ENCODE measurements at places on chromosomes 1 and 21.
A peak's percentile ranks its signal among the peaks of the same experiment; 100 is the strongest.

DNA sequence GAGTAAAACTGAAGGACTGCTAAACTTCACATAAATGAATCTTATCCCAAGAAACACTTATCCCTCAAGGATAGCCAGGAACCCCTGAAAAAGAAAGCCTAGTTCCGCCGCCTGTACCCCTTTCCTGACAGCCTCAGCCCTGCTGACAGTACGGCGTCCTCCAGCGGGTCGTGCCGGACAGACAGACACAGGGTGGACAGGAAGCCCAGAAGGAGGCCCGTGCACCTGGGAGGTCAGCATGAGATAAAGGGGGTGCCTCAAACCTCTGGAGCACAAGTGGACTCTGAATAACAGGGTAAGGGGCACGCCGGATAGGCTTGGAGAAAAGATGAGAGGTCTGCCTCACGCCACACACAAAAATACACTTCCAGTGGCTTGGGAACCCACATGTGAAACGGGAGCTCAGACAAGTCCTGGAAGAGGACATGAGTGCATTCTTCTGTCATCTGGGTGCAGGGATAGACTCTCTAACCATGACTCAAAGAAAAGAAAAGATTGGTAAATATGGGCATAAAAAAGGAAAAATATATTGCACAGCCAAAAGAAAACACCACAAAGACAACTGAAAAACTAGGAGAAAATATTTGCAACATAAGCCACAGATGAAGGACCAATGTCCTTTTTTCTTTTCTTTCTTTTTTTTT, 17.3 kb upstream of the ADARB1 start:
- H3K36me3 ChIP-seq: no peaks in the 10 kb centered on the region
- no peak overlapping the region for H3K4me3 ChIP-seq
- H3K27me3 ChIP-seq: no peaks in the 10 kb centered on the region
- no peak for DNase-seq
- H3K4me1 ChIP-seq: no peaks in the 10 kb centered on the region
- H3K27ac ChIP-seq: no peak overlapping the region

DNA sequence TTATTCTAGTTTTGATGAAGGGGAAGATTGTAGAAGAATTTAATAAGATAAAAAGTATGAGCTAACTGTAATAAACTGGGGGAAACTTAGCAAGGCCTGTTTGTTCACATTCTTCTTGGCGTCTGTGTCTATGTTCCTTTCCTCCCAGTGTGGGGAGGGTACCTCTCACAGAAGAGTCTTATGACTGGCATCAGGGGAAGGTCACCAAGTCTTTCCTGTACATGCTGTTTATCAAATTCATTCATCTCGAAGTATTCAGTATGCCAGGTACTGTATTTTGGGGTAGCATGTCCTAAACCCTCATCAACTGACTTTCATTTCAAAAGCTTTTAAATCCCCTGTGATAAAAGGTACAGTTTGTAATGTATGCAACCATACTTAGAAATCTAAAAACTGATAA, 78.4 kb downstream of the HS2ST1 start:
- no peaks in the 10 kb centered on the region for H3K27me3 ChIP-seq
- no peak overlapping the region for H3K27ac ChIP-seq
- H3K4me1 ChIP-seq: peaks cover 9% of the 10 kb centered on the region
- H3K4me3 ChIP-seq: no peak overlapping the region
- DNase-seq: no peak

- no peak overlapping the region for H3K4me3 ChIP-seq
- H3K4me1 ChIP-seq: peaks cover 31% of the 10 kb centered on the region
- no peak for DNase-seq
- peak overlapping the region; percentile 96 for H3K27ac ChIP-seq
- H3K27me3 ChIP-seq: no peaks in the 10 kb centered on the region
- H3K36me3 ChIP-seq: no peaks in the 10 kb centered on the region
Observed at GRCh38 chr1:208222376-208223126, 21.6 kb downstream of the PLXNA2 start.

DNA sequence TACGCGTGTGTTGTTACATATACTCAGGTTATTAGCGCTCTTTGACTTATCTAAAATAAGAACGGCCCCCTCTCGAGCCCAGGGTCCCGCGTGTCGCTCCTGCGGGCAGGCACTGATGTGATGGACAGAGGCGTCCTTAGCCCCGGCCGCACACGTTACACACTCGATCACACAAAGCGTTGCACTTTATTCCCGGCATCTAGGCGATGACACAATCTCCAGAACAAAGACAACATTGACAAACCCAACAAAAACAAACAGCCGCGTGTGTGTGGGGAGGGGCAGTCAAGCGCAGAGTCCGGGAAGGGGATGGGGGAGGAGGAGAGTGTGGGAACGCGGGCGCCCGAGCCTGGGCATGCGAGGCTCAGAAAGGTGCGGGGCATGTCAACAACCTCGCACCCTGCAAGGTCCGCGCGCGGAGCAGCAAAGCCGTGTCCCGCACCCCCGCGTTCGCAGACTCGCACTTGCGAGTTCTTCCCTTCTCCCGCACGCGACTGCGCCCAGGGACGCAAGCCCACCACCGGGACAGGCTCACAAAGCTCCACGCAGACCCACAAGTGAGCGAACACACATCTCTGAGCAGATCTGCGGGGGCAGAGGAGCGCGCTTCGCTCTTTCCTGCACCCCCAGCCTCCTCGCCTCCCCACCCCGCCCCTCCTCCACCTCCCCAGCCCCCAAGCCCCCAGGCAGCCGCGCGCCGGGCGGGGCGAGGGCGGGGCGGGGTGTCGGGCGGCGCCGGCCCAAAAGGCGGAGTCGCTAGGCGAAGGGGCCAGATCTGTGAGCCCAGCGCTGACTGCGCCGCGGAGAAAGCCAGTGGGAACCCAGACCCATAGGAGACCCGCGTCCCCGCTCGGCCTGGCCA, at the start of gene EFNA1:
Gene EFNA1 (plus strand): TSS at position 772 of the 862 bp plus-strand sequence. CDS start 102 bp downstream, outside the sequence.
- H3K4me3 ChIP-seq: peak within 1 kb of the TSS; percentile 64
- no peaks in the 10 kb centered on the region for H3K27me3 ChIP-seq
- peaks cover 51% of the 10 kb centered on the region for H3K4me1 ChIP-seq

- no peak overlapping the region for H3K27ac ChIP-seq
- H3K36me3 ChIP-seq: no peaks in the 10 kb centered on the region
- H3K4me3 ChIP-seq: no peak overlapping the region
- peaks cover 6% of the 10 kb centered on the region for H3K27me3 ChIP-seq
- H3K4me1 ChIP-seq: no peaks in the 10 kb centered on the region
- peak; percentile 19 for DNase-seq
Observed at GRCh38 chr1:30688920-30689794, 34.2 kb downstream of the MATN1 start.

DNA sequence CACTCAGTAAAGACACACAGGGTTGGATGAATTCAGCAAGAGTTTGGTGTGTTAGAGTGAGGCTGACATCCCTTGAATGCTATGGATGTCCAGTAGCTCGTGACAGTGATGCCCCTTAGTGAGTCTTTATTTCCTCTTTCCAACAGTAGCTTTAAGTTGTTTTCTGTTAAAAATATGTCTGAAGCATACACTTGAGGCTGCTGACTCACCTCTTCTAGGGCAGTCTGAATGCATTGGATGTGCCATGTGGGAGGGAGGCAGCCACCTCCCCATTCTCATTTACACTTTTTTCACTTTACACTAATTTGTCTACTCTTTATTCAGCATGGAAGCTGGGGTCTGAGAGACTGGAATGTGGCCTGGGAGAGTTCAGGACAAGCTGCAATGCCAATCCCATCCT, 17.6 kb downstream of the NOS1AP start:
- no peaks in the 10 kb centered on the region for H3K27me3 ChIP-seq
- H3K27ac ChIP-seq: no peak overlapping the region
- no peaks in the 10 kb centered on the region for H3K36me3 ChIP-seq
- H3K4me3 ChIP-seq: no peak overlapping the region
- no peak for DNase-seq

GRCh38 chr1:8533907-8534306, 216.0 kb downstream of the SLC45A1 start:
- no peak overlapping the region for H3K4me3 ChIP-seq
- no peak for DNase-seq
- H3K27ac ChIP-seq: no peak overlapping the region
- H3K27me3 ChIP-seq: no peaks in the 10 kb centered on the region
- H3K4me1 ChIP-seq: peaks cover 2% of the 10 kb centered on the region

- H3K4me1 ChIP-seq: peaks cover 4% of the 10 kb centered on the region
- H3K36me3 ChIP-seq: 0 out of 2 replicates have a peak, but pooled peaks cover 3% of the 10 kb centered on the region
- no peaks in the 10 kb centered on the region for H3K27me3 ChIP-seq
- no peak overlapping the region for H3K27ac ChIP-seq
- DNase-seq: peak; percentile 7
- H3K4me3 ChIP-seq: no peak overlapping the region
Observed at GRCh38 chr1:2374252-2375155, 16.9 kb downstream of the MORN1 start.

DNA sequence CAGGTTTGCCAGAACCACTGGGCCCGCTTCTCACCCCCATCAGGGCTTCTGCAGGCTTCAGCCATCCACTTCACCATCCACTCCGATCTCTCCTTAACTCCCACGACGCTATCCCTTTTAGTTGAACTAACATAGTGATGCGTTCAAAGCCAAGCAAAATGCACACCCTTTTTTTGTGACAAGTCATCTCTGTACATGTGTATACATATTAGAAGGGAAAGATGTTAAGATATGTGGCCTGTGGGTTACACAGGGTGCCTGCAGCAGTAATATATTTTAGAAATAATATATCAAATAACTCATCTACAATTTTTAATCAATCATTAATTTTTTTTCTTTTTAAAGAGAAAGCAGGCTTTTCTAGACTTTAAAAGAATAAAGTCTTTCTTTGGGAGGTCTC, 114.6 kb downstream of the NBPF12 start:
- no peak for DNase-seq
- H3K4me1 ChIP-seq: peaks cover 3% of the 10 kb centered on the region
- H3K36me3 ChIP-seq: no peaks in the 10 kb centered on the region

DNA sequence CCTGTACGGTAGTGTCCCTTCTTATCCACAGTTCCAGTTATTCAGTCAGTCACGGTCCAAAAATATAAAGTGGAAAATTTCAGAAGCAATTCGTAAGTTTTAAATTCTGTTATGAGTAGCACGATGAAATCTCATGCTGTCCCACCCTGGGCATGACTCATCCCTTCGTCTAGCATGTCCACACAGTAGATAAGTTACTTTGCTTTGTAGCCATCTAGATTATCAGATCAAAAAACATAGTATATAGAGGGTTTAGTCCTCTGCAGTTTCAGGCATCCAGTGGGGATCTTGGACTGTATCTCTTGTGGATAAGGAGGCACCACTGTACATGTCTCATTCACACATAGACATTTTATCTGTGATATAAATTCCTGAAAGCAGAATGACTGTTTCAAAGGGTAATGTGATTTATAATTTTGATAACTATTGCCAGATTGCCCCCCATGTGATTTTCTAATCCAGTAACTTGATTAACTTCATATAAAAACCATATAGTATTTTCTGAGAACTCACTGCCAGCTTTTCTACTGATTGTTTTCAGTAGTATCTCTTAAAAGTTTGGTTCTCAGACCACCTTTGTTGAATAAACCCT, 143.3 kb downstream of the DYRK1A start:
- peaks cover 93% of the 10 kb centered on the region for H3K36me3 ChIP-seq
- H3K4me1 ChIP-seq: no peaks in the 10 kb centered on the region
- H3K27me3 ChIP-seq: no peaks in the 10 kb centered on the region
- H3K27ac ChIP-seq: no peak overlapping the region

- H3K27ac ChIP-seq: peak within 1 kb of the TSS; percentile 24
- H3K36me3 ChIP-seq: peaks cover 3% of the 10 kb centered on the region
- peaks cover 17% of the 10 kb centered on the region for H3K4me1 ChIP-seq
- H3K4me3 ChIP-seq: no peak within 1 kb of the TSS
Observed at GRCh38 chr1:1331068-1331965, at the start of gene TAS1R3. Gene TAS1R3 (plus strand): TSS chr1:1331280. CDS start chr1:1331346, 66 bp downstream.

- H3K27me3 ChIP-seq: no peaks in the 10 kb centered on the region
- H3K4me1 ChIP-seq: peaks cover 25% of the 10 kb centered on the region
- no peak for DNase-seq
- H3K4me3 ChIP-seq: no peak overlapping the region
- no peaks in the 10 kb centered on the region for H3K36me3 ChIP-seq
Observed at GRCh38 chr21:45016406-45017038, 57.9 kb upstream of the ADARB1 start.

GRCh38 chr1:82214606-82215005, 413.9 kb downstream of the ADGRL2 start:
- H3K36me3 ChIP-seq: no peaks in the 10 kb centered on the region
- no peak for DNase-seq
- no peak overlapping the region for H3K27ac ChIP-seq
- no peaks in the 10 kb centered on the region for H3K4me1 ChIP-seq

- peaks cover 7% of the 10 kb centered on the region for H3K4me1 ChIP-seq
- H3K36me3 ChIP-seq: no peaks in the 10 kb centered on the region
- no peak for DNase-seq
- no peak overlapping the region for H3K27ac ChIP-seq
- H3K27me3 ChIP-seq: no peaks in the 10 kb centered on the region
Observed at GRCh38 chr1:223667484-223668182, 2.1 kb upstream of the CAPN8 start.

DNA sequence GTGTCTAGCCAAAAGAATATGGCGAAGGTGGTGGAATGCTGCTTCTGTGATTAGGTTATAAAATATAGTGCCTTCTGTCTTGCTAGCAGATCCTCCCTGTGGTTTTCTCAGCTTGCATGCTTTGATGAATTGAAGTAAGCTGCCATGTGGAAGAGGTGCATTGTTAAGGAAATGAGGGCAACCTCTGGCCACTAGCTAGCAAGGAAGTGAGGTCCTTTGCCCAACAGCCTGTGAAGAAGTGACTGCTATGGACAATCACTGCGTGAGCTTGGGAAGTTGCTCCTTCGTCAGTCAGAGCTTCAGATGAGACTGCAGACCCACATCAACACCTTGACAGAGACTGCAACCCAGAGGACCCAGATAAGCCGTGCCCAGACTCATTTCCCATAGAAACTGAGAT, 109.4 kb downstream of the GIPC2 start:
- DNase-seq: no peak
- no peaks in the 10 kb centered on the region for H3K36me3 ChIP-seq
- H3K27ac ChIP-seq: no peak overlapping the region
- peaks cover 20% of the 10 kb centered on the region for H3K4me1 ChIP-seq
- H3K4me3 ChIP-seq: no peak overlapping the region
- no peaks in the 10 kb centered on the region for H3K27me3 ChIP-seq

DNA sequence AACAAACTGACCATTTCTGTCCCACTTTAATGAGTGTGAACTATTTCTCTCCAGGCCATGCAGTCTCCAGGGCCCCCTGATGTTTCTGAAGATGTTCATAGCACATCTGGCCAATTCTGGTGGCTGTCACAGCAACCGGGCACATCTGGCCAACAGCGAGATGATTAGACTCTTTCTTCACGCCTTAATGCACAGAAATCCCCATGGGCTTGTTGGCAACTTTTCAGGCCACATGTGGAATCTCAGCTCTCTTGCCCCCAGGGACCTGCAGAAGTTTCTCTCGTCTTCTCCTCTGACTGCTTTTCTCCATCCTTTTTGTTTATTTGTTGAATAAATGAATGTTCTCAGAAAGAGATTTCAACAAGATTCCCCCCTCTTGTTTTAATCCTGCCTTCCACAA, 71.2 kb upstream of the HMGB4 start:
- no peaks in the 10 kb centered on the region for H3K36me3 ChIP-seq
- no peaks in the 10 kb centered on the region for H3K27me3 ChIP-seq
- H3K4me3 ChIP-seq: no peak overlapping the region
- no peaks in the 10 kb centered on the region for H3K4me1 ChIP-seq
- no peak for DNase-seq
